ENCODE measurements at places on chromosomes 7 and 10. TPM values are rescaled to one million over a fixed set of nuclear protein-coding genes. Genes with fewer than 3 reads are reported as not detected.

ZPBP gene
- not detected for total RNA-seq

CYP26C1 gene
- 0.07 TPM for total RNA-seq

CDNF gene
- 2.6 TPM for total RNA-seq

ABLIM1 gene
- 17.1 TPM for total RNA-seq

MMRN2 gene
- total RNA-seq = 6.2 TPM

PIP gene
- not detected for total RNA-seq

DDC gene
- not detected for total RNA-seq

SMKR1 gene
- total RNA-seq = 0.20 TPM

PILRA gene
- not detected for total RNA-seq

STAMBPL1 gene
- total RNA-seq = 48.9 TPM

IDI2 gene
- total RNA-seq = not detected

SPDYE1 gene
- not detected for total RNA-seq

UPK3B gene
- 0.46 TPM for total RNA-seq

CYP3A5 gene
- total RNA-seq = not detected

ACTL6B gene
- not detected for total RNA-seq

CCT6A gene
- 159 TPM for total RNA-seq

SHLD2 gene
- 22.0 TPM for total RNA-seq

ETV1 gene
- 33.4 TPM for total RNA-seq

SFXN3 gene
- total RNA-seq = 97.7 TPM

VPS41 gene
- 65.7 TPM for total RNA-seq

TFPI2 gene
- 59.6 TPM for total RNA-seq

GDF2 gene
- not detected for total RNA-seq

CXCL12 gene
- 101 TPM for total RNA-seq

PALD1 gene
- 0.40 TPM for total RNA-seq

ABCB4 gene
- total RNA-seq = 0.99 TPM

CFAP58 gene
- 0.23 TPM for total RNA-seq

SPDYE8 gene
- total RNA-seq = not detected

SUN3 gene
- not detected for total RNA-seq

GNAT3 gene
- total RNA-seq = not detected

ACBD7 gene
- total RNA-seq = 0.83 TPM

LHPP gene
- 10.7 TPM for total RNA-seq

KCNH2 gene
- total RNA-seq = 0.79 TPM

NUB1 gene
- total RNA-seq = 41.8 TPM

ANLN gene
- 11.5 TPM for total RNA-seq

DDX56 gene
- 41.9 TPM for total RNA-seq

WIPF3 gene
- 0.07 TPM for total RNA-seq

HKDC1 gene
- total RNA-seq = 6.8 TPM

NRP1 gene
- 335 TPM for total RNA-seq

TMEM196 gene
- not detected for total RNA-seq

RBP4 gene
- 0.59 TPM for total RNA-seq

MEIG1 gene
- 0.46 TPM for total RNA-seq

PDLIM1 gene
- total RNA-seq = 25.7 TPM

POU6F2 gene
- total RNA-seq = not detected

PAX4 gene
- total RNA-seq = not detected

ZNF22 gene
- total RNA-seq = 9.5 TPM
